NT2/D1 (cell line): ENCODE measurements at places on chromosomes 6 and 20.

GRCh38 chr20:50343490-50344179 lies 153.0 kb downstream of the CEBPB start:
- no peak for DNase-seq

GRCh38 chr6:3227363-3228045 lies at the start of gene TUBB2B:
Gene TUBB2B, minus strand, starts transcription at chr6:3227653. Its CDS starts 110 bp downstream, at chr6:3227543.
- DNase-seq: peak; percentile 76

- DNase-seq: no peak
These were observed 52.6 kb downstream of the COL19A1 start for GRCh38 chr6:69918813-69919475.

DNA sequence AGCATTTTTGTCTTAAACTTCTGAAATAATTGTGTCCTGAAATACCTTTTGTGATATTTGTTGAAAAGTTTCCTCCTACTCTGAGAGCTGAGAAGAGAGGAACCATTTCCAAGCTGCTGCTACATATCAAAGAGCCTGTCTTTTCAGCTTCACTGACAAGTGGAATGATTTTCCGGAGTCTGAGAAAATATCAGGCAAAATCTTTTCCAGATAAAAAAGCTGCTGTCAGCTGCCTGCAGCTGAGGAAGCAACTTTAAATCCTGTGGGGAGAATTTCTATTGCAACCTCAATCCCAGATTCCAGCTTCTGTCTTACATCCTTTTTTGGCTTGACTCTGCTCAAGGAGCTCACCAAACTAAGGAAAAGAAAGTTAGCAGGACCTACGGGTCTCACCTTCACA lies 904.3 kb downstream of the PHF3 start:
- no peak for DNase-seq

- no peak for DNase-seq
These were observed 127.4 kb upstream of the LY86 start for GRCh38 chr6:6461138-6461537.

GRCh38 chr6:11514672-11515071 lies 22.9 kb upstream of the TMEM170B start:
- DNase-seq: no peak

DNA sequence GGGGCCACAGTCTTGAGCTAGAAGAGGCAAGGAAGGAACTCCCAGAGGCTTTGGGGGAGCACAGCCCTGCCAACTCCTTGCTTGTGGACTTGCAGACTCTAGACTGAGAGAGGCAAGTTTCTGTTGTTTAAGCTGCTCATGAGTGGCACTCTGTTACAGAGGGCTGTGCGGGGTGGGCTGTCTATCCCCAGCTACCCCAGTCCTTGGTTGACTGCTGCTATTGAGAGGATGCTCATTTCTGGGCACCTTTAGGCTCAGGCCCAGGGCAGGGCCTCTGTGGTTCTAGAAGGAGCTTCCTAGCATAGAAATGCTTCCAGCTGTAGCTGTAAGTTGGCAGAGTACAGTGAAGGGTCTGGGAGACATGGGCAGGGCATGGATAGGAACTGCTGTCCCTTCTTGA lies 151.3 kb upstream of the GGTLC1 start:
- DNase-seq: no peak

DNA sequence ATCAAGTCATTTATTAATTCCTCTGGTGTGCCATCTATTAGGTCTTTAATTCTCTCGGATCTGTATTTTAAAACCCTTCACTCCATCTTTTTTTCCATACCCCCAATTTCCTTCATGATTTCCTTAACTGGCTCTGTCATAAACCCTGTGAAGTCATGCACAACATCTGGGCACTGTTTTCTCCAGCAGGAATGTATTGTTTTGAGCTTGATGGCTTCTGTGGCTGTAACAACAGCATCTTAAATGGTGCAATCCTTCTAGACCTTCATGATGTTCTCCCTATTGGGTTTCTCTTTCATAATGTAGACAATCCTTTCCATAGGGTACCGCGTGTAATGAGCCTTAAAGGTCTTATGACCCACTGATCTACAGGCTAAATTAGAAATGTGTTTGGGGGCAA lies 29.0 kb downstream of the CDK19 start:
- no peak for DNase-seq

GRCh38 chr6:152272486-152272885 lies 364.7 kb downstream of the SYNE1 start:
- no peak for DNase-seq

DNA sequence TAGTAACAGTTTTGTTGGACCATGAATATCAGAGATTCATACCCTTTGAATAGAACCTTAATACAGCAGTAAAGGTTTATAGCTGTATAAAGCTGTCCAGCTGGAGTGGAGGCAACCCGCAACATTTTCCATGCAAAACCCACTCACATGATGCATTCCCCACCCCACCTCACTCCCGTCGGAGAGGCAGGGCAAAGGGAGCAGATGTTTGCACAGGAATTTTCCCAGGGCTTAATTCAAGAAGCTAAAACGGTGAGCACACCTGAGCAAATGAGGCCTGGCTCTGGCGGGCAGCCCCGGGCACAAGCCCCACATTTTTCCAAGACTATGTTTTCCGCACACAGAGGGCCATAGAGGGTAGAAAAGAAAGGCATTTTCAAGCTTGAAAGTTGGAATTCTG lies 191.7 kb downstream of the FOXC1 start:
- DNase-seq: no peak

- DNase-seq: no peak
These were observed 305.4 kb upstream of the CHD6 start for GRCh38 chr20:41923624-41924023.

DNA sequence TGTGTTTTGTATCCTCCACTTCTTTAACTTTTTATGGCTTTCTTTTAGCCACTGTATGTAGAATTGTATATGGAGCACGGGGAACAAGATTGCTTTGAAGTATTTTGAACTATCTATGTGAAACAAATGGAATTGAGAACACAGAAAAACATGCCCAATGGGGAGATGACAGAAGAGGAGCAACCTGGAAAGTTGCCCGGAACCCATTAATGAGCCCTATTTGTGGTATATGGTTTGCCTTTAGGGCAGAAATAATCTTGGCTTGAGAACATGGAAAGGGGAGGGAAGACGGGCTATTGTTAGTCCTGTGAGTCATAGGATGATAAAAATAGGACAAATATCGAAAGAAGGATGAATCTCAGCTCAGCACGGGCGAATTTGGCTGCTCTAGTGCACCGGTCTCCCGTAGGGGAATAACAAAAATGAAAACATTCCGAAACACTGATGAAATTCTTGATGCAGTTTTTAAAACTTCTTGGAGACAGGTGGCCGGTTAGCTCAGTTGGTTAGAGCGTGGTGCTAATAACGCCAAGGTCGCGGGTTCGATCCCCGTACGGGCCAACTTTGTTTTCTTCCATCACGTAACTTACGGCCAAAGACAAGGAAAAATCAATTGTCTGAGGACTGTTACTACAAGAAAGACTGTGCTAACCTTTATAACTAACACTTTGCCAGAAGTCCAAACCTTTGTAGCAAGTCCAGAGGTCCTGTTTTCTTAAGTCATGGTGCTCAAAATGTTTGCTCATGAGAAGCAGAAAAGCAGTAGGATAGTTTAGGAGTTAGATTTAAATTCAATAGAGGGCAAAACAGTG lies 15.7 kb downstream of the HMGN4 start:
- no peak for DNase-seq

DNA sequence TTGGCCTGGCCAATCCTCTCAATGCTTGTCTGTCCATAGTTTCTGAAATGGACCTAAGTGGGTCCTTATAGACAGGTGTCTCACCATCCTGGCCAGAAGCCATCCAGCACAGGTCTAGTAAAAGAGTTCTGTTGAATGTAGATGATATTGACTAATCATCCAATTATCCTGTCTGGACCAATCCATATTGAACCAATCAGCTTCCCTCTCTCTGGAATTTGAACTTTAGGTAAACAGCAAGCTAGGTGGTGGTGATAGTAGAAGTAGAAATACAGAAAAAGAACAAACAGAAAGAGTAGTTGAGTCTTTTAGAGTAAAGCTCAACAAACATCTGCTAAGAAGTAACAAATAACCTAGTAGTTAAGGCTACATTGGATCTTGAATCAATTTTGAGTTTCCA lies 9.5 kb upstream of the PNRC1 start:
- DNase-seq: no peak

GRCh38 chr20:20747298-20747697 lies 34.9 kb upstream of the RALGAPA2 start:
- DNase-seq: no peak

GRCh38 chr20:53984356-53985149 lies 85.8 kb downstream of the BCAS1 start:
- DNase-seq: no peak
